ENCODE measurements at places on chromosomes 1 and 21.

DNA sequence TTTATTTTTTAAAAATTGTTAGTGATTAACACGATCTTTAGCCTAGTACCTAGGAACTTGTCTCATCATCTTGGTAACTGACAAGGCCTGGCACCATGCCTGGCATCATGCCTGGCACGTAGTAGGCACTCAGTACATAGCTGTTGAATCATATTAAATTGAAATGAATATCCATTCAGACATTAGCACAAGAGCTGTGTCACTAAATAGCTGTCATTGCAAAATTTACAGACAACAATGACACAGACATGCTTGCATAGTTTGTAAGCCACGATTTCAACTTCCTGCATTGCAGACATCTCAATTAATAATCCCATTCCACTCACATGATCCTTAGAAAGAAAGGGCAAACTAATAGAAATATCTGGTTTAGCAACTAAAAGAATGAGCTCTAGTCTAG lies 15.4 kb upstream of the PHACTR4 start:
- DNase-seq = no peak

GRCh38 chr1:213987927-213988506 lies at the start of gene PROX1:
TSS of gene PROX1 (plus strand) at chr1:213987973. CDS start at chr1:213996536, 8,563 bp downstream.
- peak; percentile 82 for DNase-seq

GRCh38 chr1:145960468-145961108 lies 2.8 kb upstream of the LIX1L start:
- peak; percentile 73 for DNase-seq

DNA sequence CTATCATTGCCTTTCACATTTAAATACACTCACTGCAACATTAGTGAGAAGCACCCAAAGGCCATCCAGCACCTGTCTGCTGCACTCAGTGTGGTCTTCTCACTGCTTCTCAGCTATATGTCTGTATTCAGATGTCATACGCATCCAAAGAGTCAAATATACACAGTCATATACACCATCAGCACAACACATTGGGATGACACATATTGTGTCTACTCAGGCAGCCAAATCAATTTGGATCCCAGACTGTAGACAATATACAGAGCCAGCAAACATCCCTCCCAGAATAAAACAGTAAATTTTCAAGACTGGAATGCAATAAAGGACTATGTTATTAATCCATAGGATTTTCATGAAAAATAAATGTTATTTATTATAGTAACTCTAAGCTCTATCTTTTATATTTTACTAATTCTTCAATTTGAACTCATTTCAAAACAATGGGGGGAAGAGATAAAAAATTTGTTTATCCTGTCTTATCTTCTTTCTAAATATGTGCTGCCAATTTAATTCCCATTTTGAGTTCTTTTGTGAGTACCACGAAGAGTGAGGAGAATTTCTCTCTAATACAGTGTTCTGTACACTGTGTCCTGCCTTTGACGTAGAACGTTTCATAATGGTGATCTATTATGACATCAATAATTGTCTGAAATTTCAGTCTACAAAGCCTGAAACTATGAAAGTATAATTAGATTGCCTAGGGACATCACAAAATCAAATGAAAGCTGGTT lies 602.2 kb upstream of the CXADR start:
- no peak for DNase-seq

GRCh38 chr1:200115532-200115931 lies 88.0 kb downstream of the NR5A2 start:
- no peak for DNase-seq

GRCh38 chr1:55280731-55281130 lies 65.6 kb upstream of the USP24 start:
- no peak for DNase-seq

GRCh38 chr1:176691251-176692228 lies 228.6 kb downstream of the PAPPA2 start:
- peak; percentile 64 for DNase-seq

- DNase-seq = no peak
Observed at GRCh38 chr1:237120683-237121082, 78.7 kb downstream of the RYR2 start.

- no peak for DNase-seq
Observed at GRCh38 chr1:55001311-55001710, 2.6 kb downstream of the BSND start.

GRCh38 chr21:18244671-18245463 lies at the start of gene CHODL:
TSS of gene CHODL (plus strand) at chr21:18244833. CDS start at chr21:18245224, 391 bp downstream.
- DNase-seq = peak; percentile 27

DNA sequence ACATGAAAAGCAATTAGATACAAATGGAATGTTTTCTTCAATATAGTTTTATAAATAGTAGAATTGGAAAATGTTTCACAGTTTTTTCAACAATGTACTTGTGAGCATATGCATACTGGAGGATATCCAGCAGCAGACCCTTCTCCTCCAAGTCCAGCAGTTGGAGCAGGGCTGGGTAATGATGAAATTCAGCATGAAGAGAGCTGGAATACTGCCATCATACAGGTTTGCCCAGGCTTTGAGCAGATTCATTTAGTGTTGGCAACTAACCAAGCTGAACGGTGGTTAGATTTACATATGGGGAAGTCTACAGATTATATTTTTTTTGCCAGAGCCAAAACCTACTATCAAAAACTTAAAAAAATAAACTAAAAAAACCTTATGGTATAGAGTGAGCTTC lies 38.3 kb downstream of the WDR3 start:
- no peak for DNase-seq

GRCh38 chr21:23014021-23014420 lies 2015.8 kb downstream of the NCAM2 start:
- no peak for DNase-seq

DNA sequence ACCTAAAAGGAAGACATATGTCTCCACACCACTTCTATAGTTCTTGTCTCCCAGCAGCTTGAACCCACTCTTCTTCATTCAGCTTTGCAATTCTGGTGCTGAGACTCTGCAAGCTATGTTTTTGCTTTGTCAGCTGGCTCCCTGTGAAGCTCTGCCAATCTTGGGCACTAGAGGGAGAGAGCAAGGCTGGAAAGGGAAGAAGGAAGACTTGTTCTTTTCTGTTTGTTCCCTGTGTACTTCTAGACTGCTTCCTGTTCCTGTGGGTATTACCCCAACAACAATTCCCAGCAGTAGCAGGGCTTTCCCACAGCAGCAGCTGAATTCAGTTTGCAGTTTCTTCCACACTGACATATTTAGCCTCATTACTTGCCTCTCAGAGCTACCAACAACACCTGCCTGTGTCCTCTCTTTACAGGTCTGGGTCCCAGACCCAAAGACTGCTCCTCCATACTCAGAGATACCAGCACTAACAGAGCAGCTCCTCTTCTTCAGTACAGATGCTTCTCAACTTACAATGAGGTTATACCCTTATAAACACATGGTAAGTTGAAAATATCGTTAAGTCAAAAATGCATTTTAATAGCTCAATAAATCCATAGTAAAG lies 275.2 kb upstream of the NEGR1 start:
- DNase-seq = no peak

- no peak for DNase-seq
Observed at GRCh38 chr1:175287377-175287776, 94.8 kb upstream of the KIAA0040 start.

DNA sequence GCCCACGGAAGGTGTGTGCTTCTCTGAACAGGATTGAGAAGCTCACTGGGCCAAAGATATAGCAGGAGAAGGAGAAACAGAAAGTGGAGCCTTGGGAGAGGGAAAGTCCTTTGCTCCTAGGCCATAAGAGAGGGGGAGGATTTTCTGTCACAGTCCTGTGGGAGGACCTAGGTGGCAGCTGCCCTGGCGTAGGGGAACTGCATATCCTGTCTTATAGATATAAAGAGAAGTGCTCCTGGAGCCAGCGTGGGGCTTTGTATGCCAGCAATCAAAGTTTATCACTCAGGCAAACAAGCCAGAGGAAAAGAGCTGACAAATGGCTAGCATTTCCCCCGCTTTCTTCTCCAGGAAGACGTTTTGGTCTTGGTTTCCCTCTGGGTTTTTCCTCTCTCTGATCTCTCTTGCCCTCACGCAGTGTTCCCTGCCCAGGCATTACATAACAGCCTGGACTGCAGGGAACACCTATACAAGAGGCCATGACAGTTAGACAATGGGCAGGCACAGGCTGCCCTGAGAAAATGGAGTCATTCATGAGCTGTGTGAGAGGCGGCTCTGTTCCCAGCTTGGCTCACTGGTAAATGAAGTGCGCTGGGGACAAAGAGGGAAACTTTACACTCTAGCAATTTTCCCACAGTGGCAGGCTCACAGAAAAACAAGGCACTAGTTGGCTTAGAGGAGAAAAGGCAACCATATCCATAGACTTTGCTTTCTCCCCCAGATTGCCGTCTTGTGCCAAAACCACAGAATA lies 52.5 kb upstream of the ZNF648 start:
- no peak for DNase-seq

DNA sequence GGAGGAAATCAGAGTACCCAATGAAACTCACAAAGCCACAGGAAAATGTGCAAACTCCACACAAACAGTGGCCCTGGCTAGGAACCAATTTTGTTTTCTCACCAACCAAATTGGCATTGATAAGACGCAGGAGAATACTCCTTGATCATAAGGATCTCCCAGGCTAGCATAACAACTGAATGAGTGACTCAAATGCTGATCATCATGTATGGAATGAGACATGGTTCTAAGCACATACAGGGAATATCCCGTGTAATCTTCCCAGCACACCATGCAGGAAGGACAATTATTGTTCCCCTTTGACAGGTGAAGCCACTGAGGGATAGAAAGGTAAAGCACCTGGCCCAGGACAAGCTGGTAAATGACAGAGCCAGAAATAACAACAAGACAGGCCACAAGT lies 180.0 kb upstream of the DUSP10 start:
- DNase-seq = no peak

DNA sequence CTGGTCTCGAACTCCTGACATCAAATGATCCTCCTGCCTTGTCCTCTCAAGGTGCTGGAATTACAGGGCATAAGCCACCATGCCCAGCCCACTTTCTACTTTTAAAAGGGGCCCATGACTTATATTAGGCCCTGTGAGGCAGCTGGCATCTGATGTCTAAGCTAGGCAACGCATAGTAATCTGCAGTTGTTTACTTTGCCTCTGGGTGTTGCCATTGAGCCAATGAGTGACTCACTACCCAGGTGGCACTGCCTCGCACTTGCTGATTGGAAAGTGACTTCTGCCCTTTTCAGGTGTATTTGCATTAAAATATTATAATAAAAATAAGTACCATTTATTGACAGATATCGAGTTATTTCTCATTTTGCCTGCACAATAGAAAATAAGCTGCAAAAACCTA lies 84.9 kb downstream of the KIF14 start:
- DNase-seq = peak; percentile 62

DNA sequence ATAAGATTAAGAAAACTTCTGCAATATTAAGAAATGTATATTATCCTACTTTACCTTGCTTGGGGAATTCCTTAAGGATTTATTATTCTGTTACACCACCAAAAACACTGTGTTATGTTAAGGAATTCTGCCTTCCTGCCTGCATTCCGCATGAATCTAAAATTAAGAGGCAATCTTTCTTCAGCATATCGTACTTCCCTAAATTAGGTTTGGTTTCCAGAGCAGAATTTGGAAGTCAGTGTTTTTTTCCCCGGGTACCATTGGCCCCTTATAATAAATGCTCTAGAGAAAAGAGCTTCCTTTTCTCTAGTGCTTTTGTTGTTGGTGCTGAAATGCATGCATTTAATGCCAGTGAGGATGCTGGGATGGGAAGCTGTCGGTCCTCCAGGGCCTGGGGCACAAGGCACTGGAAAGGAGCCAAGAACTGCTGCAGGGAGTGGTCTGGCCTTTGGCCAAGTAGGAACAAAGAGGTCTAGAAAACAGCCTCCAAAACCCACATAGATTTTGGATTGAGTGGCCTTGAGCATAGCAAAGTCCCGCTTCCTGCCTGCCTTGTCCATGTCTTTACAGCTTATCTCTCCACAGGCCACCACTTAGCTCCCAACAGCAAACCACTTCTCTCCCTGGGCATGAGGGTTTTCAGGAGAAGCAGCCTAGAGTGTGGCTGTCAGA lies 69.9 kb downstream of the RRAGC start:
- DNase-seq = peak; percentile 45

DNA sequence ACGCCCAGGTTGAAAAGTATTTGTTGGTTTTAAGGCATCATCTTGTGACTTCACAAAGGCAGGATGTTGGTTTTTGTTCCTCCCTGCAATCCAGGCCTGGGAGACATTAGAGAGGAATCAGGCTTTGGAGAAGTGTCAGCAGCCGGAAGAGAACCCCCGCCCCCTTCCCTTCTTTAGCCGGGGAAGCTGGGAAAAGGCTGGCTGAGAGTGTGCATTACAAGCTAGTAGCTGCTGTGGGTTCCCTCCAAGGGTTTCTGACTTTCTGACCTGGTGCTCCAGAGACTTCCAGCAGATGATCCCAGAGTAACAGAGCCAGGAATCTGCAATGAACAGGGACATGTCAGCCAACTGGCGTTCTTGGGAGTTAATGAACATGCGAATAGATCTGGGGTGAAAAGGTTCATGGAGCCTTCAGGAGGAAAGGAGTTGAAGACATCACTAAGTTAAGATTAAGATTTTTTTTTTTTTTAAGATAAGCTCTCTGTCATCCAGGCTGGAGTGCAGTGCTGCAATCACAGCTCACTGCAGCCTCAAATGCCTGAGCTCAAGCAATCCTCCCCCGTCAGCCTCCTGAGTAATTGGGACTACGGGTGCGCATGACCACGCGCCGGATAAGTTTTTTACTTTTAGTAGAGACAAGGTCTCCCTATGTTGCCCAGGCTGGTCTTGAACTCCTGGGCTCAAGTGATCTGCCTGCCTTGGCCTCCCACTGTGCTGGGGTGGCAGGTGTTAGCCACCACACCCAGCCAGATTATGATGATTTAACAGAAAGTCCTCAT lies 7.5 kb downstream of the DISP3 start:
- DNase-seq = no peak

- no peak for DNase-seq
Observed at GRCh38 chr1:34749992-34750391, 4.9 kb upstream of the GJB5 start.

DNA sequence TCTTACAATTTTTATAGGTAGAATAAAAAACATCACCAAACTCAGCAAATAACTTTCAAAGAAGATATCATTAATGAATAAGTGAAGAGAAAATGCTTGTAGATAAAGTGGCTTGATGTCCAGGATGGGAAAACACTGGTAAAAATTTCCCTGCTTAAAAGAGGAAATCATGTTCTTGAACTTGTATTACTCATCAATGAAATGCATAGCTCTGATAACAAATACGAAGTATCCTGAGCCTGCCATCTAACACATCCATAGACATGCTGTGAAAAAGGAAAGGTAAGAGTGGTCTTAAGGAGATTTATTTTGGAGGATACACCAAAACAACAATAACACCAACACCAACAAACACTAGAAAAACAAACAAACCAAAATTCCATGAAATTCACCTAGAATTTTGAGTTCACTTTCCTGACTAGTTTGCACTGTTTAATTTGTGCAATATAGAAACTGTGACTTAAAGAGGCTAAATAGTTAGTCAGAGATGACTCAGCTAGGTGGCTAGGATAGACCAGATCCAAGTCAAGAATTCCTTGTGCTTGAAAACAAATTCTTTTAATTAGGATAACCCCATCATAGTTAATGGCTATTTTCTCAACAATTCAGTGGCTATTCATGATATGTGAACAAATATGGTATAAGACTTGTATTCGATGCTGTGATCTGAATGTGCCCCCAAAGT lies 179.8 kb upstream of the KCNK2 start:
- no peak for DNase-seq

GRCh38 chr1:5424802-5425703 lies 567.2 kb downstream of the NPHP4 start:
- DNase-seq = no peak

All from HEK293T (cell line).